Muscle of leg (tissue), 16 donors: ENCODE measurements at places on chromosomes 1 and 21. TPM values are rescaled to one million over a fixed set of nuclear protein-coding genes. Genes with fewer than 3 reads are reported as not detected.

DNA sequence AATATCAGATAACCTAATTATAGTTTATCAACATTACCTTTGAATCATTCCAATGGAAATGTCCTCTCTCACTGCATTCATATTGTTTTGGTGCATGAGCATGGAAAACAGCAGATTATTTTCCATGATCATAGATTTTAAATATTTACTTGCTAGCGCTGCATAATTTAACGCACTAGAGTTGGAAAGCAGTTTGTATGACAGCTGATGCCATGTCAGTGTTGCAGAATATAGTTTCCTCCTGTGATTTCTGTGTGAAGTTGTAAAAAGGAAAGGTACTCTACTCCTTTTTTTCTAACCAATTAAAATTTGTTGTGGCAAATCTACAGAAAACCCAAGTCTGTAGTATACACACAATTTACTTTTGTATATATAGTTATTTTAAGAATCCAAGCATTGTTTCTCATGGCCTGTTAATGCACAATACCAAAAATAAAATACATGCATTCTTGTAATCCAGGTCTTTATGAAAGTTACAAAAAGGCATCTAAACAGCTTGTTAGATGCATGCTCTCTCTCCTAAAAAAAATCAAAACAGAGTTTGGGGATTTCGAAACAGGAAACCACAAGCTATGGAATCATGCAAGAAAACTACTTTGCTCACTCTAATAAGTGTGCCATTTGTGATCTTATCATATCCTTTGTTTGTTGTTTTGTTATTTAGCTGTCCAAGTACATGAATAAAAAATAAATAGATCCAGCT, 1.9 kb upstream of the ATG4C start:
- no peaks in the 10 kb centered on the region for H3K27me3 ChIP-seq
- peak; percentile 58 for DNase-seq
- no peaks in the 10 kb centered on the region for H3K36me3 ChIP-seq
- H3K4me1 ChIP-seq: peaks cover 3% of the 10 kb centered on the region
- H3K27ac ChIP-seq: no peak overlapping the region

GRCh38 chr1:77412069-77412819, 130.4 kb downstream of the AK5 start:
- no peak overlapping the region for H3K4me3 ChIP-seq
- no peaks in the 10 kb centered on the region for H3K36me3 ChIP-seq
- H3K4me1 ChIP-seq: peaks cover 2% of the 10 kb centered on the region
- no peak for DNase-seq
- no peak overlapping the region for H3K27ac ChIP-seq
- no peaks in the 10 kb centered on the region for H3K27me3 ChIP-seq

PM20D1 gene
- total RNA-seq: 0.09 TPM

PDZK1IP1 gene
- total RNA-seq: 0.09 TPM

- H3K27ac ChIP-seq: no peak overlapping the region
- no peaks in the 10 kb centered on the region for H3K36me3 ChIP-seq
- H3K27me3 ChIP-seq: no peaks in the 10 kb centered on the region
- no peak for DNase-seq
- no peak overlapping the region for H3K4me3 ChIP-seq
- H3K4me1 ChIP-seq: no peaks in the 10 kb centered on the region
Observed at GRCh38 chr1:209395169-209395568, 188.3 kb upstream of the CAMK1G start.

GRCh38 chr1:206808615-206809014, 36.3 kb upstream of the IL10 start:
- peak; percentile 43 for DNase-seq
- H3K4me1 ChIP-seq: no peaks in the 10 kb centered on the region
- H3K36me3 ChIP-seq: no peaks in the 10 kb centered on the region
- no peak overlapping the region for H3K4me3 ChIP-seq
- H3K27ac ChIP-seq: no peak overlapping the region
- no peaks in the 10 kb centered on the region for H3K27me3 ChIP-seq

EXTL1 gene
- 0.71 TPM for total RNA-seq

FCRL2 gene
- total RNA-seq: not detected

- H3K36me3 ChIP-seq: no peaks in the 10 kb centered on the region
- H3K4me3 ChIP-seq: no peak overlapping the region
- no peak overlapping the region for H3K27ac ChIP-seq
- H3K4me1 ChIP-seq: peaks cover 43% of the 10 kb centered on the region
- H3K27me3 ChIP-seq: no peaks in the 10 kb centered on the region
Observed at GRCh38 chr1:176696109-176696508, 233.1 kb downstream of the PAPPA2 start.

DNA sequence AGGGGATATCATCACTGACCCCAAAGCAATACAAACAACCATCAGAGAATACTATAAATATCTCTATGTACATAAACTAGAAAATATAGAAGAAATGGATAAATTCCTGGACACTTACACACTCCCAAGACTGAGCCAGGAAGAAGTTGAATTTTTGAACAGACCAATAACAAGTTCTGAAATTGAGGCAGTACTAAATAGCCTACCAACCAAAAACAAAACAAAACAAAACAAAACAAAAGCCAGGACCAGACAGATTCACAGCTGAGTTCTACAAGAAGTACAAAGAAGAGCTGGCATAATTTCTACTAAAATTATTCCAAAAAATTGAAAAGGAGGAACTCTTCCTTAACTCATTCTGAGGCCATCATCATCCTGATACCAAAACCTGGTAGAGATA, 18.5 kb downstream of the CD84 start:
- no peak for DNase-seq
- no peaks in the 10 kb centered on the region for H3K4me1 ChIP-seq
- H3K27me3 ChIP-seq: no peaks in the 10 kb centered on the region

- no peak overlapping the region for H3K4me3 ChIP-seq
- H3K4me1 ChIP-seq: no peaks in the 10 kb centered on the region
- no peaks in the 10 kb centered on the region for H3K27me3 ChIP-seq
- no peak for DNase-seq
- peaks cover 30% of the 10 kb centered on the region for H3K36me3 ChIP-seq
Observed at GRCh38 chr1:228391411-228392020, 15.1 kb downstream of the TRIM11 start.

DNA sequence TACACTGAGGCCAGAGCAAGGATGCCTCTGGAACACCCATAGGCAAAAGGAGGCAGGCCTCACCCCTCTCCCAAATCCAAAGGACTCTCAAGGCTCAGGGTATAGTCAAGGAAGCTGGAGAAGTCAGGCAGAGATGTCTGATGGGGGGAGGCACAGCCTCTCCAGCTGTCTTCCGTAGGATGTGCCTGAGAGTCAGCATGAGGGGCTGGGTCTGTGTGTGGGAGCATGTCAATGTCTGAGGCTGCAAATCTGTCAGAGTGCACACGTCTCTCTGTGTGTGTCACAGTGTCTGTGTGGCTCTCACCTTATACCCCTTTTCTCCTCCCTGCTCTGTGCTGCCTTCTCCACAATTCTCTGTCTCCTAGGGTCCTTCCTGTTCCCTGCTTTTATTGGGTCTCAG, 4.0 kb downstream of the HPCAL4 start:
- peaks cover 90% of the 10 kb centered on the region for H3K27me3 ChIP-seq
- H3K27ac ChIP-seq: no peak overlapping the region
- no peak for DNase-seq
- no peak overlapping the region for H3K4me3 ChIP-seq
- H3K4me1 ChIP-seq: peaks cover 16% of the 10 kb centered on the region
- no peaks in the 10 kb centered on the region for H3K36me3 ChIP-seq

- peaks cover 60% of the 10 kb centered on the region for H3K4me1 ChIP-seq
- H3K4me3 ChIP-seq: no peak overlapping the region
- no peak overlapping the region for H3K27ac ChIP-seq
- peaks cover 4% of the 10 kb centered on the region for H3K27me3 ChIP-seq
- DNase-seq: no peak
Observed at GRCh38 chr1:41674522-41674921, 190.0 kb upstream of the EDN2 start.

GRCh38 chr1:228265167-228265566, 57.3 kb downstream of the OBSCN start:
- peaks cover 32% of the 10 kb centered on the region for H3K36me3 ChIP-seq
- H3K4me1 ChIP-seq: no peaks in the 10 kb centered on the region
- no peak overlapping the region for H3K4me3 ChIP-seq
- no peak for DNase-seq

GRCh38 chr1:224959115-224959514, 29.6 kb downstream of the DNAH14 start:
- H3K4me3 ChIP-seq: no peak overlapping the region
- no peaks in the 10 kb centered on the region for H3K4me1 ChIP-seq
- no peaks in the 10 kb centered on the region for H3K36me3 ChIP-seq
- no peaks in the 10 kb centered on the region for H3K27me3 ChIP-seq
- DNase-seq: no peak
- H3K27ac ChIP-seq: no peak overlapping the region

- H3K27ac ChIP-seq: no peak overlapping the region
- H3K4me3 ChIP-seq: no peak overlapping the region
- no peaks in the 10 kb centered on the region for H3K36me3 ChIP-seq
- H3K27me3 ChIP-seq: peaks cover 54% of the 10 kb centered on the region
- DNase-seq: no peak
- peaks cover 22% of the 10 kb centered on the region for H3K4me1 ChIP-seq
Observed at GRCh38 chr1:212515329-212515760, 82.6 kb downstream of the NENF start.

- no peak overlapping the region for H3K4me3 ChIP-seq
- H3K4me1 ChIP-seq: no peaks in the 10 kb centered on the region
- peak; percentile 16 for DNase-seq
- H3K27me3 ChIP-seq: no peaks in the 10 kb centered on the region
Observed at GRCh38 chr1:169604781-169605560, 18.7 kb upstream of the F5 start.

GRCh38 chr1:9510130-9510529, 29.1 kb upstream of the SLC25A33 start:
- no peak overlapping the region for H3K27ac ChIP-seq
- H3K27me3 ChIP-seq: no peaks in the 10 kb centered on the region
- no peaks in the 10 kb centered on the region for H3K36me3 ChIP-seq
- no peak for DNase-seq

FCGR3A gene
- 0.66 TPM for total RNA-seq

- no peak overlapping the region for H3K4me3 ChIP-seq
- no peaks in the 10 kb centered on the region for H3K4me1 ChIP-seq
- DNase-seq: peak; percentile 68
Observed at GRCh38 chr1:115807723-115808122, 33.2 kb downstream of the NHLH2 start.

DNA sequence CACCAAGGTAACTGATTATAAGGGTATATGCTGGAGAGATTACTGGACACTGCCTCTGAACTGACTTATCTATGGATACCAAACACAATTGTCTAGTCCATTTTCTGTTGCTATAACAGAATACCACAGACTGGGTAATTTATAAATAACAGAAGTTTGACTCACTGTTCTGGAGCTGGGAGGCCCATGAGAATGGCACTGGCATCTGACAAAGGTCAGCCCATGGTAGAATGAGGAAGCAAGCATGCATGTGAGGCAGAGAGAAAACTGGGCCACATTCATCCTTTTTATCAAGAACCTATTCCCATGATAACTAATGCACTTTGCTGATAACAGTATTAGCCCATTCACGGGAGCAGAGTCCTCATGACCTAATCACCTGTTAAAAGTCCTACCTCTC, 37.4 kb downstream of the FCER1A start:
- no peak overlapping the region for H3K4me3 ChIP-seq
- no peaks in the 10 kb centered on the region for H3K36me3 ChIP-seq
- H3K27me3 ChIP-seq: no peaks in the 10 kb centered on the region
- DNase-seq: no peak
- no peaks in the 10 kb centered on the region for H3K4me1 ChIP-seq

DNA sequence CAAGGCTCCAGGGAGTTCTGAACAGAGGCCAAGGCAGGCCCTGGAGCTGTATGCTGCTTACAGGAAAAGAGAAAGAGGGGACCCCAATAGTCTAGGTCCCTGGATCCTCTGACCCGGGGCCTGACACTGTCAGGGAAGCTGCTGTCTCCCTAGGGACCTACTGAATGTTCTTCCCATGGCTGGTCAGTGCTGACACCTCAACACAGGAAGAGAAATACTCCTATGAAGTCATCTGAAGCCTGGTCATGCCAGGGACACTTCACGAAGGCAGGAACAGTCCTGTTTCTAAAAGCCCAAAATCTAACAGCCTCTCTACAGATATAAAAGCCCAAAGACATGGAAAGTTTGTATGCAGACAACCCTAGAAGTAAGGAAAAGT, 1.7 kb upstream of the LAD1 start:
- H3K36me3 ChIP-seq: no peaks in the 10 kb centered on the region
- peaks cover 38% of the 10 kb centered on the region for H3K4me1 ChIP-seq
- no peak for DNase-seq

DDOST gene
- total RNA-seq: 145 TPM

DNA sequence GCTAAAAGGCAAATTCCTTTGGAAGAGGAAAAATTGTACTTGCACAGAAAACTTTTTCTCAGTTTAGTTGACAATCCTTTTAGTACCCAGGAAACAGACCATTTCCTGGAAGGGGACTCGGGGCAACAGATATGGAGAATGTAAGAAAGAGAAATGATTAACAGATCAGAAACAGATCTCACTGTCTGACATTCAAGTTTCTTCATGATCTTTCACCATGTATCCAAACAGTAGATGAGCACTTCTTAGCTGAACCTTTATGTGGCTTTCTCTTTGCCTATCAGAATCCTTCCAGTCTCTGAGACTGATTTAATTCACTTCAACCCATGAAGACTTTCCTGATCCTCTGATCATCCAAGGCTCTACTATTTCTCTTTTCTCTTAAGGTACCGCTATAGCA, 2.7 kb downstream of the TTLL7 start:
- peaks cover 12% of the 10 kb centered on the region for H3K4me1 ChIP-seq
- H3K36me3 ChIP-seq: no peaks in the 10 kb centered on the region
- peaks cover 8% of the 10 kb centered on the region for H3K27me3 ChIP-seq
- no peak overlapping the region for H3K4me3 ChIP-seq
- no peak for DNase-seq

OR2M4 gene
- total RNA-seq: not detected

DNA sequence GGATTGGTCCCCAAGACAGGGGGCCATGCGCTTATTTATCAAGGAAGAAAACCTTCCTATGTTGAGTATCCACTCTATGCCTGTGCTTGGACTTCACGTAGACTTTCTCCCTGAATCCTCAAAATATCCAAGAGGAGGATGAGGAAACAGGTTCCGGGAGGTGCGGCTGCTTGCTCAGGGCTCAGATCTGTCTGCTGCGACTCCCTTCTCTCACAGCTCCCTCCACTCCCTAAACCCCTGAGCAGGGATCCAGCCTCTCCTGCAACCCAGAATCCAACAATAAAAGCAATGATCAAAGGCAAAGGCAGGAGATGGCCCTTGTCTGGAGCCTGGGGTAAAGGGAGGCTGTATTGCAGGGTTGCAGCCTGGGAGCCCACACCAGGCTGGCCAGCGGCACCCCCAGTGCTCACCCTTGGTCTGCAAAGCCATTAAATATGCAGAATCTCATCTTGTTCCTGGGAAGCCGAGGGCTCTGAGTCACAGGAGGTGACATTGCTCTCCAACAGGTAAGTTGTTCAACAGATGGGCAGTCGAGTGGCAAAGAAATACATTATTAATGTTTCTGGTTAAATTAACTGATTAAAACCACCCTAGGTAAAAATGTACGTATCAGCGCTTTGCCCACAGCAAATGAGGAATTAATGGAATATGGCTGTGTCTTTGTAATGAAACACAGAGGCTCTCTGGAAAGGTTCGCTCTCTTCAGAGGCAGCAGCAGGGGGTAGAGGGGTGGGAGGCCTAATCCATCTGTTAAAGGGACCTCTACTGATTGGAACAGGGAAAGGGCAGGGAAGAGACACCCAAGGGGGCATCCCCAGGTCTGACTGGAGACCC, 111.5 kb downstream of the GRIK3 start:
- H3K27me3 ChIP-seq: no peaks in the 10 kb centered on the region
- DNase-seq: no peak
- no peak overlapping the region for H3K27ac ChIP-seq
- H3K4me1 ChIP-seq: no peaks in the 10 kb centered on the region

GRCh38 chr1:26553942-26554682, 24.6 kb downstream of the RPS6KA1 start:
- H3K27me3 ChIP-seq: no peaks in the 10 kb centered on the region
- H3K4me3 ChIP-seq: no peak overlapping the region
- no peak for DNase-seq
- no peaks in the 10 kb centered on the region for H3K4me1 ChIP-seq
- H3K27ac ChIP-seq: no peak overlapping the region
